ENCODE measurements at places on chromosomes 11 and 22.

DNA sequence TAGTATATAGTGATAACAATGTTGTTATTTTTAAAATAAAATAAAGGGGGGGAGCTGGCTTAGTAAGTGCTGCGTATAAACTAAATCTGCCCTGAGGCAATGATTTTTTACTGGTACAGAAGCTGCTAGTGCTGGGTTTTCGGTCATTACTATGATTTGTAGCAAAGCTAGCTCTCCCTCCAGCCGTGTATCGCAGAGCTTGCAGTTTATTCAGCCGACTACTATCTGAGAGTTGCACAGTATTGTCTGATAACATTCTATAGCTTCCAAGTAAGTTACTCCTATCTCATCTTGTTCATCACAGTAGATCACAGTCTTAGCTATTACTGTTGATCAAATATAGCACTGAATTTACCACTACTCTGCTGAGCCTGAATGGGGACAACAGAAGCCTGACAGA is 805.5 kb upstream of the ARHGAP42 start:
- DNase-seq: no peak

- DNase-seq: no peak
Measured at GRCh38 chr22:39128508-39128907, 24.0 kb downstream of the CBX7 start.

GRCh38 chr11:93741882-93742226 is 382 bp downstream of the C11orf54 start:
- no peak for DNase-seq

GRCh38 chr11:114909866-114910265 is 231.5 kb downstream of the NXPE2 start:
- DNase-seq: no peak

- no peak for DNase-seq
Measured at GRCh38 chr11:75140269-75141138, 10.4 kb upstream of the SLCO2B1 start.

- no peak for DNase-seq
Measured at GRCh38 chr11:105181521-105181920, 42.0 kb upstream of the CARD18 start.

DNA sequence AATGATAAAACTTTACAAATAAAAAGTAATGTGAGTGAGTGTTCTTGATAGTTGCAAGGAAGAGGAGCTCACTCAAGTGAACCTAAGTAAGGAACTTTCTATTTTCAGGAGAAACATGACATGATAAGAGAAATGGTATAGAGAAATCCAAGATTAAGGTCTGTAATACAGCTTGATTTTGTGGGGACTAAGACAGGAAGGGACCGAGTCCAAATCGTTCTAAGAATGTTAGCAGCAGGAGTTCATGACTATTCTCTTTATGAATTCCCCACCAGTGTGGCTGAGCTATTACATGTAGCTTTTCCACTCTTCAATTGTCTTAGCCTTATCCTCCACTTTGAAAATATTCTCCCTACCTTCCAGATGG is 698.6 kb upstream of the ARHGAP42 start:
- no peak for DNase-seq

GRCh38 chr11:8527939-8528338 is 66.1 kb downstream of the STK33 start:
- DNase-seq: no peak

GRCh38 chr22:32142600-32142999 is 16.5 kb downstream of the C22orf42 start:
- no peak for DNase-seq

DNA sequence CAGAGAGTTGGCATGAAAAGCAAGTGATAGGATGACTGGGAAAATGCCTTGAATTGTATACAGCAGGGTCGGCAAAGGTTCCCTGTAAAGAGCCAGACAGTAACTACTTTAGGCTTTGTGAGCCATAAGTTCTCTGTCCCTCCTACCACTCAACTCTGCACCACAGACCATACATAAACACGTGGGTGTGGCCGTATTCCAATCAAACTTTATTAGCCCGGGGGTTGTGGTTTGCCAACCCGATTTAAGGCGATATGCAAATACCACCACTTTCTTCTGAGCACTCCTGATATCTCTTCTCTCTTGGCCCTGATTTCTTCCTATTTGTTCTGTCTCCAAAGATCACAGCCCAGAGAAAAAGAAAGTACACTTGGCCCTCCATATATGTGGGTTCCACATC is 87.5 kb downstream of the MN1 start:
- no peak for DNase-seq

DNA sequence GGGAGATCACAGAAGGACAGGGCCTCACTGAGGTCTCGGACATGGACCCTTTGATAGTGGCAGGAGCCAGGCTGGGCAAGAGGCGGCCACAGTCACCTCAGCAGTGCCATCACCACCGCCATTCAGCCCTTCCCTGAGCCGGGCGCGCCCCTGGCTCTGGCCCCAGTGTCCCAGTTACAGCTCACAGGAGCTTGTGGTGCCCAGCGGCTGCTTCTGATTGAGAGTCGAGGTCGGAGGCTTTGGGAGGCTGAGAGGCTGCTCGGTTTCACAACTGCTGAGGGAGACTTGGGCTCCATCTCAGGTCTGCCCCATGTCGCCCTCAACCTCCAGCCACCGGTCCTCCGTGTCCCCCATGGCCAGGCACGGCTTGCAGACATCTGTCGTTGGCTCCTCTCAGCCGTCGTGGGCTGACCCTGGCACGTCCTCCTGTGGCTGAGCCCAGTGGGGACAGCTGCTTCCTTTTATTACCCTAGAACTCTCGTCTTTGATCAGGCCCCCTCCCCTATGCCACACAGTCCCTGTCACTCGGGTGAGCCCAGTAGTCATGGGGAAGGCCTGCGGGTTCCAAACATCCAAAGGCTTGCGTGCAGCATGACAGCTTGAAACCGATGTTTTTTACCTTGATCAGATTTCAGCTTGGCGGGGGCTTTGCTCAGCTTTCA is 28.4 kb upstream of the PPP6R3 start:
- no peak for DNase-seq

DNA sequence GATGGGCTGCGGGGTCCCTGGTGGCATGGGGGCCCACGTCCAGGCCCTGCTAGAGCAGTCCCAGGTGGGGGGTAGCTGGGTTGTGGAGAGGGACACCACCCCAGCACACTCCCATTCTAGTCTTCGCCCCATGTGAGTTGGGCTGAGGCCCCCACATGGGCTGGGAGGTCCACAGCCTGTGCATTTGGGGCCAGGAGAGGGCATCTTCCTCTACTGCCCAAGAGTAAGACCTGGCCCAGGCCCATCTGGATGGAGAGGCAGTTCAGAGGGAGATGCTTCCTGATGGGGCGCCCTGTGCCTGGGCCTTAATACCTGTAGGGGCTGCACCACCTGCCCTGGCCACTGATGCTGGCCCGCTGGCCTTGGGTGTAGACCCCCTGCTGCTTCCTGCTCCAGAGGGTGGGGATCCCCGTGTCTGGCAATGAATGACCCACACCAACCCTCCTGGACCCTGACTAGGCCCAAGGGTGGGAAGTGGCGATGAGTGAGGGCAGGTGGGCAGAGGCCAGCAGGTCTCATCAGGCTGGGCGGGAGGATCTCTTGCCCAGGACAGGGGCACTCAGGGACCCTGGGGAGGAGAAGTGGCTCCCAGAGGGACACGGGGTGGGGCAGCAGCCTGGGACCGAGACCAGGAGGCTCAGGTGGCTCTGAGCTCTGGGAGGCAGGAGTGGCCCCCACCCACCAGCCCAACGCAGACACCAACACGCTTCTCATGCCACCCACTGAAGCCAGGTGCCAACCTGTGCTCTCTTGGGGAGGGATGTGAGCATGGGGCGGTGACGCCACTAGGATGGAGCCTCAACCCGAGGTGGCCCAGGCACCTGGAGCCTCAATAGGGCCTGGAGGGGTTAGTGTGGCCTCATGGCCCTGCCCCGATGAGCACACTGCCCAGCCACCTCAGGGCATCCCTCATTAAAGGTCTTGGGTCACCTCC is 17.4 kb upstream of the GNB1L start:
- no peak for DNase-seq

GRCh38 chr11:134750619-134751018 is 338.6 kb upstream of the B3GAT1 start:
- DNase-seq: no peak

- DNase-seq: no peak
Measured at GRCh38 chr11:120590472-120590871, 78.9 kb downstream of the GRIK4 start.

DNA sequence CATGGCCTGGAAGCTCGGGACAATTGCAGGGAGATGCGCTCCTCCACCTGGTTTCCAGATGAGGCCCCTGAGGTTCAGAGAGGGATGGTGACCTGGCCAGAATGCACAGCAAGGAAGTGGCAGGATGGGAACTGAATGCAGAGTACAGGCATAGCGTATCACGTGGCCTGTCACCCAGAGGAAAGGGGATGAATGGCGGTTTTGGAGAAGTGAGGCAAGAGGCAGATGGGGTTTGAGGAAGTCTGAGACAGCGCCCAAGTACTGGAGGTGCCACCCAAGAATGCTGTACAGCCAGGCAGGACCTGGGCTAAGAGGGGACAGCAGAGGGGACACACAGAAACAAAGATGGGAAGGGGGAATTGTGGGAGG is 4.9 kb downstream of the RAB3IL1 start:
- no peak for DNase-seq

GRCh38 chr22:32839831-32840584 is 38.5 kb downstream of the TIMP3 start:
- DNase-seq: no peak

- DNase-seq: no peak
Measured at GRCh38 chr11:111205632-111206385, 39.7 kb upstream of the POU2AF2 start.

DNA sequence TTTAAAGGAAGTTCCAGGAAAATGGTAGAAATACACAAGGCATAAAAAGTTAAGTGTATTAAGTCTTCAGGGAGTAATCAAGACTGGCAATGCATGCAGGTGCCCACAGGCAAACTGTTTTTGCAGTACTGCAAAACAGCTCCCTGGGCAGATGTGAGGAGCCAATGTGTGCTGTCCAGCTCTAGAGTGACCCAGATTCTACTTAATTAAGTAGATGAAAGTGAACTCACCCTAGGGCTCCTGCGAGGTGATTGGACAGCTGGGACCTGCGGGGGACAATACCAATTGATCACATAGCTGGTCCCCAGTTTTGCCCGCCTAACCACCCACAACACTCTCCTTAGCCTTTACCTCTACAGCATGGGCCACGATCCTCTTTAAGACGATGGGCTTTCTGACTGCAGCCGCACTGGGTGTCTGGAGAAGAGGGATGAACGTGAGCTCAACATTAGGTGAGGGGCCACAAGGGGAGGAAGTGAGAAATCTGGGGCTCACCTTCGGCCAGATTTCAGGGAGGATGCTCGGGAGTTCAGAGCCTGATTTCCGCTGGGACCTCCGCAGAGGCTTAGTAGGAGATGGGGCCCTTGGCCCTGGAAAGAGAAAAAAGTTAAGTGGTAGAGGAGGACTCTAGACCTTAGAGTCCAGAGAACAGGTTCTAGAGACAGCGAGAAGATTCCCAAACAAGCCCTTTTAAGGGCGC is 556 bp downstream of the CDCA5 start:
- no peak for DNase-seq

- no peak for DNase-seq
Measured at GRCh38 chr11:95266751-95267374, 35.9 kb upstream of the SESN3 start.

DNA sequence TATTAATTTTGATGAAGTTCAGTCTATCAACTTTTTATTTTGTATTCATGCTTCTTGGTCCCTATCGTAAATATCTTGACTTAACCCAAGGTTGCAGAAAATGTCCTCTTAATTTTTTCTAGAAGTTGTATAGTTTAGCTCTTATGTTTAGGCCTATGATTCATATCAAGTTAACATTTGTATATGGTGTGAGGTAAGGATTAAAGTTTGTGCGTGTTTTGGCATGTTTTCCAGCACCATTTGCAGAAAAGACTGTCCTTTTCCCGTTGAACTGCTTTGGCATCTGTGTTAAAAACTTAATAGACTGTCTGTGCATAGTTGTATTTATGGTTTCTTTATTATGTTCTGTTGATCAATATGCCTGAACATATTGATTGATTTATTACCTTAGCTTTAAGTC is 42.3 kb downstream of the ARHGEF12 start:
- DNase-seq: no peak

- DNase-seq: no peak
Measured at GRCh38 chr11:46020084-46020599, 97.7 kb downstream of the LARGE2 start.

DNA sequence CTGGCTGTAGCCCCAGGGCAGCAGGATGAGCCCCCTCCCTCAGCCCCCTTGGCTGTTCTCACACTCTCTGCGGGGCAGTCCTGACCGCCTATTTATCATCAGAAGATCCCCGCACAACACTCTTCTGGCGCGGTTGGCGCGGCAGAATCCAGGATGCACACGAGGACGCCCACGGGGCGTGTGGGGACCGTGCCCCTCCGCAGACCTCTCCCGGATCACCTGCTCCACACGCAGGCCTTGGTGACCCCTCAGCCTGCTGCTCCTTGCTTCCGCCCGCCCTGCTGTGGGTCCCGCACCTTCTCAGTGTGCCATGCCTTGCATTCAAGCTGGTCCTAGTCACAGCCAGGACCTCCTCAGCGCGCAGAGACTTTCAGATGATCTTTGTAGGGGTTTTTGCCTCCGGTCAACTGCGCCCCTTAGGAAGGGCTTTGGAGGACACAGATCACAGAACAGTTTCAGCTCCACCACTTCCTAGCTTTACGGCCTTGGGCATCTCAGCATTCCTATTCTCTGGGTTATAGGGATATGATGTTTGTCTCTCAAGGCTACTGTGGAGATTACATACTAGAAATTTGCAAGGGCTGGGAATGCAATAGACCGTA is 841 bp upstream of the TUB start:
- DNase-seq: no peak

DNA sequence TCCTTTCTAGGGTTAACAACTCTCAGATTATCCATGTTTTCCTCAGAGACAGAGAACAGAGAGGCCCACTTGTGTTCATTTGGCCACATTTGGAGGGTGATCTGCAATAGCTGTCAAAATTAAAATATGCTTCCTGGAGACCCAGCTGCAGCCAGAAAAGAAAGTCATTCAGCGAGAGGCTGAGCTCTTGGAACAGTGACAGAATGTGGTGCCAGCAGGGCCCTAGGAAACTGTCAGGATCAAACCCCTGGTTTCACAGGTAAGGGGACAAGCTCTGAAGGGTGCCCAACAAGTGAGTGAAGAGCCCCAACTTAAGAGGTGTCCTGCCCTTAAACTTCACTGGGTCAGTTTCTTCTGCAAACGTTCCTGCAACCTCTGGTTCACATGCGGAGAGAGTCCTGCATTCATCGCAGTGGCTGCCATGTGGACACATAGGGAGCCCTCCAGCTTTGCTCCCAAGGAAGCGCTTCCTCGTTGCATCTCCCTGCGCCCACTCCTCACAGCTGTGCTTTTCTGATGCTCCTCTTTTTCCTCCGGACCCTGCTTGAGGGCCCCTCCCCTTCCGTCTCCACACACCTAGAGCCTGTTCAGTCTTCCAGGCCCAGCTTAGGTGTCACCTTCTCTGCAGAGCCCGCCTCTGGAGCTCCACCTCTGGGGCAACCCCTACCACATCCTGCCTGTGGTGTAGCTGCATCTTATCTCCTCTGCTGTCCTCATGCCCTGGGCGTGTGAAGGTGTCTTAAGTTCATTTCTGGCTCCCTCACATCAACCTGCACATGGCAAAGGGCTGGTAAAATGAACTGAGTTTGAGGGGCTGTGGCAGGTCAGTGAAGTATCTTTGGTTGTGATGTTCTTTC is 3.9 kb downstream of the UCP3 start:
- no peak for DNase-seq

- DNase-seq: no peak
Measured at GRCh38 chr11:41947392-41947791, 487.9 kb upstream of the LRRC4C start.

- DNase-seq: no peak
Measured at GRCh38 chr11:20937826-20938225, 268.4 kb downstream of the NELL1 start.

Measured in brain pericyte (primary cell).